ENCODE measurements at places on chromosomes 7 and 10.

- no peak for DNase-seq
Measured at GRCh38 chr10:124993736-124994451, 52.0 kb downstream of the ZRANB1 start.

GRCh38 chr7:25952261-25953057 is 199.5 kb upstream of the NFE2L3 start:
- peak; percentile 33 for DNase-seq

GRCh38 chr10:124692100-124692446 is 52.1 kb downstream of the FAM53B start:
- DNase-seq, result no peak

DNA sequence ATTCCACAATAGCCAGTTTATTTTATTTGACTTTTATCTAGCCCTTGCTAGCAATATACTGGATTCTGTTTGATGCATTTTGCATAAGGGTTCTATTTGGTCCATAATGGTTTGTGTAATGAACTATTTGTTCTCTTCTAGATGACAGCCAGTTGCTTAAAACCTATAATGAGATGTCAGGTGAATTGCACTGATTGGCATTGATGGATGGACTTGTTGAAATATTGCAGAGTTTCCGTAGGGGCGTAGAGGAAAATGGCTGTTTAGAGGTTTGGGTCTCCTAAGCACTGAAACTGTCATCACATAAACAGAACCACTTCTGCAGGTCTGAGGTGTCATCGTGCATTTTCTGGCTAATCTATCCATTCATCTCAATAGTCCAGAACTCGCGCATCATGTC is 124.9 kb upstream of the HDAC9 start:
- DNase-seq, result no peak

DNA sequence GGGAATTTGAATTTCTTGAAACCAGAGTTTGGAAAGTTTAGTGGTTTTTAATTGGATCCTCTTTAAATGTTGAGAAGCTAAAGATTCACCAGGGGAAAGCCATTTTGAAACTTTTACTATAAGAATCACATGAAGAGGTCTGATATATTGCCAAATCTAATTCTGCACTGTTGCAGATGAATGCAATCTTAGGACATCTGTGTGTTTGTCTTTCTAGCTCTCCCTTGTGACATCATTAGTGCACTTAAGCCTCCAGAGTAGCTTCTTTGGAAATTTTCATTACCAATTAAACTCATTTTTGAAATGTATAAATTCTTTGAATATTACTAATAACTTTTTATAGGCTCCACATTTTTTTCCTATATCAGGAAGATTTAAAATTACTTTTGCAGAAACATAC is 160.2 kb downstream of the BICC1 start:
- no peak for DNase-seq

GRCh38 chr7:157782041-157782440 is 445.2 kb downstream of the DNAJB6 start:
- no peak for DNase-seq

DNA sequence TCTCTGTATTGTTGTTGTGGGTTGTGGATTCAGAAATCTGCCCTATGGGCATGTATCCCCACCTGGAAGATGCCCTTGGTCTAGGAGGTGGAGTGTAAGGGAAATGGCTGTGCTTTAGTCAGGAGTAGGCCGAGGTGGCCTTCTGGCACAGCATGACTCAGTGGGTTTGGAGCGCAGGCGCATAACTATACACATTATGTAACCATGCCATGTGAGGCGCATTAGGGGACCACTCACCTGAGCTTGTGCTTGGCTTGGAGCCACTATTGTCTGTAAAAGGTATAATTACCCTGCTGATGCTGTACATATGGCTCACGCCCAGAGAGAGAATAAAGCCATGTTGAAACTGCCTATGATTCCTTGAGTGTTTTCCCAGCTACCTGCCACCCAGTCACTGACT is 20.6 kb upstream of the ADAMTS14 start:
- no peak for DNase-seq

DNA sequence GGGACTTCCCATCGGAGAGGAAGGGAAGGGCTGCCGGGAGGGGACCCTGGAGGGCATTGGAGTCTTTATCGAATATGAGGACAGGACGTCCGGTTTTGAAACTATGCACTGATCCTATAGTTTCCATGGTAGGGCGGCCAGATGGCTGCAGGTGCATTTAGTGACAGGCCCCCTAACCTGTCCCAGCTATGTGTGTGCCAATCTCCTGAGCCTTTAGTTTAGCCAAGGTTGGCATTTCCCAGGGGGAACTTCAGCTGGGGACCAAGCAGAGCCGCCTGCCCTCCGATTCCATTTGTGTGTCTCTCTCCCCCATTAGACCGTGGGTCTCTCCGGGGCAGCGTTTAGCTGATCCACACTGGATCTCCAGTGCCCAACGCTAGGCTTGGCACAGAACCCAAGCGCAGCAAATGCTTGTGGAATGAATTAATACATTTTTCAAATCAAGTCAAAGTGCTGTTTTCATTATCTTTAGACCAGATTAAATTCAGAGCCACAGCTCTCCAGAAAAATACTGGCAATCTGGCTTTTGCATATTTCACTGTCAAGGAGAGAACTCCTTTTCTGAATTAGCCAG is 19.9 kb downstream of the TMEM270 start:
- DNase-seq, result no peak

GRCh38 chr10:19580691-19581090 is 235.5 kb upstream of the PLXDC2 start:
- no peak for DNase-seq

DNA sequence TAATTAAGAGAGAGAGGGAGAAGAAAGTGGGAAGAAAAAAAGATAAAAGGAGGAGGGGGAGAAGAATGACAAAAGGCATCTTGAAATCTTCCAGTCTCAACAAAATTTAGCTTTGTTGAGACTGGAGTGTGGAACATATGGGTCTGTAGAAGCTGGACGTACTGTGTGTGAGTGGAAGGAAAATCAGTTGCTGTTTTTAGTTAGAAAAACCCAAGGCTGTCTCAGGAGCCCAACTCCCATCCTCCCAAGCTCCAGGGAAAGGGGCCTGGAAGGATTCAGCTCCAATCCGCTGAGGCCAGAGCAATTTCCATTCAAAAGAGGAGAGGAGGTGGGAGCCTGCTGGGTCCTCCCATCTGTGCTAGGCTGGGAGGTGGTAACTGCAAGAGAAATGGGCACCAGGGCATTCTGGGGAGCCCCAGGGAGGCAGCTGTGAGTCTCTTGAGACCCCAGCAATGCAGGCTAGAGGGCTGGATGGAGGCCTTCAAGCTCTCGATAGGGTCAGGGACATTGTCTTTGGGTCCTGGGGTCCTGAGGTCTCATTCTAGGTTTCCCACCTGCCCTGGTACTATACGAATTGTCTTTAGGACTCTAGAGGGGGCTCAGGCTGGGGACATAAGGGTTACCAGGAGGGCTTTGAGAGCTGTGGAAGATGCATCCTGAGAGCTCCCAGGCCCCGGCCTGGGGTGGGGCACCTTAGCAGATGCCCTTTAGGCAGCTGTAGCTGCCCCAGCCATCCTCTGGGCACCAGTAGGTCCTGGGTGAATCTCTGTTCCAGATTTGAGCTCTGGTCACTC is 21.4 kb downstream of the ADCYAP1R1 start:
- no peak for DNase-seq
